ENCODE measurements at places on chromosomes 6 and 20.

GRCh38 chr20:54524849-54525248, 49.5 kb downstream of the DOK5 start:
- no peak for DNase-seq

DNA sequence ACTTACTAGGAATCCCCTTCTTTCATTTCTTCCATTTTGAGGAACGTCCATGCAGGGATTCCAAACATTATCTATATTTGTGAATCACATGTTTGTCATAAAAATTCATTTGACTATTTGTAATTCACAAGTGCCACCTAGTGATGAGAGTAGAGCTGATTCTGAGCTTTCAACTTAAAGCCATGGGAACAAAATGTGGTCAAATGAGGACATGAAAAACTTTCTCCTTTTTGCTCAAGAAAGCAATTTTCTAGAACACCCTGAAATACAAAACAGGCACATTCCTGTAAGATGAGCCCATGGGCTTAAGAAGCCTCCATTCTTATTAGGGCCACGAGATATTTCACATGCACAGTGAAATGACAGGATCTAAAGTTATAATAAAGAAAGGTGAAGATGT, 12.3 kb downstream of the MAP3K7 start:
- no peak for DNase-seq

DNA sequence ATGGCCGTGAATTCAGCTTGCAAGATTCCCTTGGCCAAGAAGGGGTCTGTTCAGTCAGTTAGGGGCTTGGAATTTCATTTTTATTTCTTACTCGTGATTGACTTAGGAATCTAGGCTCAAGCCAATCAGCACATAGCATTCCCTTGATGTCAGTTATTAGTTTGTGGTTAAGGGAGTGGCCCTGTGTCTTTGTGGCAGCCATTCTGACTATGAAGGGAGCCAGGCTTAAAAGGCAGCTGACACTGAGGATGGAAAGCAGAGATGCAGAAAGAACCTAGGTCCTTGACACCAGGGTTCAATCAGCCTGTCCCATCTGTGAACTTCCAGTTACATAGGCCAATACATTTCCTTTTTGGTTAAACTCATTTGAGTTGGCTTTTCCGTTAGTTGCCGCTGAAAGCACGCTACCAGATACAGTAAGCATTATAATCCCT, 48.1 kb downstream of the MCUR1 start:
- no peak for DNase-seq

DNA sequence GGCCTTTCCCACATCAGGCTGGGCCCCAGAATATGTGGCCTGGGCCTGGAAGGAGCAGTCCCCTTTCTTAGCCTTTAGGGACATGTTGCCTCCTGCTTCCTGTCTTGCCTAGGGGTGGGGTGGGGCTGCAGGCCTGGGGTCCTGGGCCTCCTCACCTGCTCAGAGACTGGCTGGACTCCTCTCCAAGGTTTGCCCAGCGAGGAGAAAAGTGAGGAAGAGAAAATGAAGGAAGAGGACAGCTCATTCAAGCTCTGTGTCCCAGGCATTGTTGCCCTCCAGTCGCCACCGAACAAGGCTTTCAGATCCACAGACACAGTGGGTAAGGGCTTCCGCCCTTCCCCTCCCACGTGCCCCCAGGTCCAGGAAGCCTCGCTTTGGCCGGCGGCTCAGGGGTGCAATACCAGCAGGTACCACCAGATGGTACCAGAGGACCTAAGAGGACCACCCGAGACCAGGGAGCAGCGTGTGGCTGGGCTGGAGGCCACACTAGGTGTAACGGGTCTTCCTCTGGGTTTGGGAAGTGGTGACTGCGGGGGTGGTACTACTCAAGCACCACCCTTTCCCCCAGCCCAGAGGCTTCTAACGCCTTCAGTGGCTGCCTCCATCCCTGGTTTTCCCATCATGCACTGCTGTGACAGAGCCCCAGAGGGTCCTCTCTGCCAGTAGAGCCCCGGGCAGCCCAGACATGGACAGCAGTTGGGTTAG, 5.5 kb upstream of the BAK1 start:
- DNase-seq = peak; percentile 91

All from activated naive CD8-positive, alpha-beta T cell treated with anti-CD3 and anti-CD28 coated beads, Interleukin-2, amount 50 U/mL, for 24 hours (primary cell).